ENCODE measurements at places on chromosomes 5 and 9.

DNA sequence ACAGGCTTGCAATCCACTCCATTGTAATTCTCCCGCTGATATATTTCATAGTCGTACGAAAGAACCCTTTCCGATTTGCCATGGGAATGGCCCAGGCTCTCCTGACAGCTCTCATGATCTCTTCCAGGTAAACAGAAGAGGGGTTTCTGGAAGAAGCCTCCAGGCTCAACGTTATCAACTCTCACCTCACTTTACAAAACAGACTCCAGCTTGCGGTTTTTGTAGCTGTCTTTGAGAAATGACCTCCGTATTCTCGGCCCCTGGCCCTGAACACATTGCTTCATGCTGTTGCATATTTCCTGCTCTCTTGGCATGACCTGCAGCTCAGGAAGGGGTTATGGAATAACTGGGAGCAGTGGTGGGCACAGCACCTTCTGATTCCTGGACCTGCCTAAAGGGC lies 85.7 kb downstream of the SLC1A1 start:
- no peak for DNase-seq

- no peak for DNase-seq
Measured at GRCh38 chr9:126149661-126150060, 177.0 kb upstream of the MVB12B start.

- DNase-seq: no peak
Measured at GRCh38 chr5:142254431-142254830, 70.4 kb downstream of the SPRY4 start.

- DNase-seq: no peak
Measured at GRCh38 chr5:72427488-72428437, 79.4 kb downstream of the ZNF366 start.

DNA sequence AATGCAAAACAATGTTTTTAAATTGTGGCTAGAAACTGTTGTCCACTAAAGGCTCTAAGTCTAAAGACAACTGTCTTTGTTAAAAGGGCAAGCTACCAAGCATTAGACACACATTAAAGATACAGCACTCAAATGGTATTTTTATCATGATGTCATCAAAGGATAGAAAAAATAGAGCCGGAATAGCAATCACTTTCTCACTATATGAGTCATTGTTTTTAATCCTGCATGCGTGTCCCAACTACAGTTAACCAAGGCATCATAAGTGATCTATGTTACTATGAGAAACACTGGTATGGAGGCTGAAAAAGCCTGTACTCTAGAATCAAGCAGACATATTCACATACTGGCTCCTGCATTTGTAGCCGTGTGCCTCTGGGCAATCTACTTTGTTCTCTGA lies 1.9 kb upstream of the PJA2 start:
- DNase-seq: no peak

DNA sequence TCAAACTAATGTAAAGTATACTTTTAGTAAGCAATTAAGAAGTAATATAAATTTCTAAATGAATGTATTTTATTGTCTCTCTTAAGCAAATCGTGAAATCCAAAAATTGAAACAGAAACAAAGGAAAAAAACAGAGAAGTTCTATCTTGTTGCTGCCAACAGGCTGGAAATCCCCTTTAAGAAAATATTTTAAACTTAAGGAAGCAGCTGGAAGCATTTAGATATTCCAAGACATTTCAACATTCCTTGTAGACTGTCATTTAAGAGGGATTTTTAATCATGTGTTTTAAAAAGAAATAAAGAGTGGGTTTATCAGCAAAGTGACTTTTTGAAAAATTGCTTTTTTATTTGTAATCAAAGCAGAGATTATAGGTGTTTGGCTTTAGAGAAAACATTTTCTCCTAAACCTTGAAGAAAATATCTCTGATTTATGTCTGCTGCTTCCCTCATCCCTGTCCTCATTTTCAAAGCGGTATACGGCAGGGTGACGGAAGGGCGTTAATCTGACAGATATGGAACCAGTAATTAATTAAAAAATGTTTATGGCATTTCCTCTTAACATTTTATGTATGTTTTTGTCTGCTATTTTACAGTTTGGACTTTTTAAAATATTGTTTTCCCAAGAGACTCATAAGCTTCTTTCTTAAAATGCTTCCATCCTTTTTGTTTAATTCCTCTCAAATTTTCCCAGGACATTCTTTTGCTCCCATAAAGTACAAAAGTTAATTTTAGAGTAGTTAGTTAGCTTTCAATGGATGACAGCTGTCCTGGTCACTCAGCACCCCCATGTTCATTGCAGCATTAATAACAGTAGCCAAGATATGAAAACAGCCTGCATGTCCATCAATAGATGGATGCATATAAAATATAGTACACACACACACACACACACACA lies 245.6 kb downstream of the LURAP1L start:
- no peak for DNase-seq

DNA sequence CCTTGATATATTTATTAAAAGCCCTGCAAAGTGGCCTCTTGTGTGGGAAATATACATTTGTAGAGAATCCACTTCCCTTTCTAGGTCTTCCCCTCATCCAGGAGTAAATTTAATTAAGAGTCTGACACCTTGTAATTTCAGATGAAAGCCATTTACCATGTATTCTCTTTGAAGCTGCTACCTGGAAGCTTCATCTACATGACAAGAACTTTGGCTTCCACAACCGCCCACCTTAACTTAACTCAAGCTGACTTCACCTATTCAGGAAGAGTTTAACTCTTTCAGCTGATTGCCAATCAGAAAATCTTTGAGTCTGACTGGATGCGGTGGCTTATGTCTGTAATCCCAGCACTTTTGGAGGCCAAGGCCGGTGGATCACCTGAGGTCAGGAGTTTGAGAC lies 899.9 kb downstream of the TAF11L14 start:
- DNase-seq: no peak

GRCh38 chr5:147490989-147491388 lies 18.9 kb downstream of the DPYSL3 start:
- DNase-seq: no peak

GRCh38 chr5:34655354-34655991 lies 655 bp upstream of the RAI14 start:
- DNase-seq: no peak

- DNase-seq: no peak
Measured at GRCh38 chr5:140561753-140562523, 2.5 kb downstream of the APBB3 start.

DNA sequence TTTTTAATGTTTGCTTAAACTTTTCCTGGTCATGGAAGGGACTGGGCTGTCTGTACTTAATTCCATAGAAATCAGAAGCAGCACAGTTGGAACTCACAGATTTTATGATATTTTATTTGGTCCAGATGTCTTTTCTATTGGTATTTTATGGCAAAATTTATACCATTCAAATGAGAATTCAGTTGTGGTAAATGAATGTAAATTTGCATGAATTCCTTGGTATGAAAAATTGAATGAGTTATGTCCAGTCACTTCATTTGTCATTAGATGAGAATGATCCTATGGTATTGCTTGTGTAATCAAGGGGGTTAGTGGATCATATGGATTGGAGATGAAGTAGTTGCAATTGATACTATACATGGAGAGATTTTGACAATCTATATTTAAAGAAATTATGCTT lies 188.0 kb downstream of the KDM4C start:
- no peak for DNase-seq

Measured in thoracic aorta (tissue), 2 donors.